Diencephalon (tissue), 1 donor: ENCODE measurements at places on chromosomes 5 and 9. TPM values are rescaled to one million over a fixed set of nuclear protein-coding genes. Genes with fewer than 3 reads are reported as not detected.

The AOPEP gene
- 42.9 TPM for total RNA-seq

The ABLIM3 gene
- total RNA-seq, result 53.1 TPM

The GDNF gene
- 0.23 TPM for total RNA-seq

The TUSC1 gene
- 11.5 TPM for total RNA-seq

The MYMK gene
- not detected for total RNA-seq

The SHOC1 gene
- total RNA-seq, result not detected

The HMGCS1 gene
- 570 TPM for total RNA-seq

The ICE1 gene
- 43.1 TPM for total RNA-seq

The F2RL2 gene
- total RNA-seq, result 1.2 TPM

The SEMA6A gene
- 59.1 TPM for total RNA-seq

The HTR4 gene
- 5.5 TPM for total RNA-seq

The ZNF608 gene
- 91.6 TPM for total RNA-seq

The MEIKIN gene
- 0.46 TPM for total RNA-seq

The PIK3R1 gene
- total RNA-seq, result 87.4 TPM

The FOXD4L5 gene
- total RNA-seq, result 0.46 TPM

The LMX1B gene
- total RNA-seq, result 1.8 TPM

The KIF4B gene
- total RNA-seq, result 0.46 TPM

The TAF1L gene
- under 0.01 TPM for total RNA-seq

The SH3GL2 gene
- total RNA-seq, result 52.1 TPM

The PCDHB9 gene
- total RNA-seq, result 9.2 TPM

The IQGAP2 gene
- total RNA-seq, result 21.2 TPM

The OBP2B gene
- total RNA-seq, result not detected

The ACTBL2 gene
- total RNA-seq, result not detected

The DNM1 gene
- 155 TPM for total RNA-seq

The IFNA8 gene
- total RNA-seq, result not detected

The PDE6A gene
- not detected for total RNA-seq

The HEMGN gene
- 4.2 TPM for total RNA-seq

The CDH10 gene
- total RNA-seq, result 48.2 TPM

The GRIA1 gene
- 141 TPM for total RNA-seq

The PCDHGA8 gene
- 6.9 TPM for total RNA-seq

The DENND1A gene
- 21.2 TPM for total RNA-seq

The PNPLA7 gene
- total RNA-seq, result 1.6 TPM
